ENCODE measurements at places on chromosomes 3 and 15.
A peak's percentile ranks its signal among the peaks of the same experiment; 100 is the strongest.

DNA sequence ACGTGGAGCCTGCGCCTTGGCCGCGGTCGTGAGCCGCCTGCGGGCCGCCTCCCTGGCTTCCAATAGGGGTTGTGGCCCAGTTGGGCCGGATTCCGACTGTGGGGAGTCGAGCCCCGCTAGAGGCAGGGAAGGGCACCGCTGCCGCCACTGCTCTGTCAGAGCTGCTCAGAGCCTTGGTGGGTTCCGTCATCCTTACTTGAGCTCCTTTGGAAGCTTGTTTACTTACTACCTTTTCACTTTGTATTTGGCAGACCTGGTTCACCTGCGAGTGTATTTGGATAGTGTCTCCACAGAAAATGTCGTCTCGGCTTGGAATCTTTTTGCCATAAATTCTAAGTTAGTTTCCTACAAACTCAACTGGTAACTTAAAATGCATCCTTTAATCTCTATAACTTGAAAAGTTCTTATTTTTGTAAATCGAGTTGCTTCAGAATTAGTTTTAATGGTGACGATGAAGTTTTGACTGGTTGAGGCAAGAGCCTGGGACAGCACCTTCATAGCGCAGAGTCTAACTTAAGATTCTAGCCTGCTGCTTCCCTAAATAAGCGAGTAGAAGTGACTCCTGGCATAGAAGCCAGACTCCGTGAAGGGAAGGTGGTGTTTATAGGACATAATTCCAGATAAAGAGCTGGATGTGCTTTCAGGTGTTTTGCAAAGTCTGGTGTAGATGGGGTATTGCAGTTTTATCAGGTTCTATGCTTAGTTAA is 800 bp downstream of the DAG1 start:
- peak; percentile 35 for DNase-seq

- no peak for DNase-seq
These were observed 1.8 kb upstream of the PLA2G4B start for GRCh38 chr15:41836713-41837454.

DNA sequence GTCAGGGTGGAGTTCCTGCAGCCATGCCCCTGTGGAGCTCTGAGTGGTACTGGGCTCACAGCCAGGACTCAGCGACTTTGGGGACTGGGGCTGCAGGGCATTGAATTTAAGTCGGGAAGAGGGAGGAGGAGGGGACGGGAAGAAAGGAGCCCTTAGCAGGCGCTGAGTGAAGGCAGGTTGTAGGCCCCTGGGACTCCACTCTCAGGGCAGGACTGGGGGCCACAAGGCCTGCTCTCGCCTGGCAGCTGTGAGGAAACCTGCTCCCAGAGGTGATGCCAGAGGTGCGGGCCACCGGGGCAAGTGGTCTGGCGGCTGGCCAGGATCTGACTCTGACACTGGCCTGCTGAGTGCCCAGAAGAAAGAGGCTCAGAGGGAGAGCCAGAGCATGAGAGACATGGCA is 73.5 kb downstream of the EPHB3 start:
- DNase-seq = no peak

DNA sequence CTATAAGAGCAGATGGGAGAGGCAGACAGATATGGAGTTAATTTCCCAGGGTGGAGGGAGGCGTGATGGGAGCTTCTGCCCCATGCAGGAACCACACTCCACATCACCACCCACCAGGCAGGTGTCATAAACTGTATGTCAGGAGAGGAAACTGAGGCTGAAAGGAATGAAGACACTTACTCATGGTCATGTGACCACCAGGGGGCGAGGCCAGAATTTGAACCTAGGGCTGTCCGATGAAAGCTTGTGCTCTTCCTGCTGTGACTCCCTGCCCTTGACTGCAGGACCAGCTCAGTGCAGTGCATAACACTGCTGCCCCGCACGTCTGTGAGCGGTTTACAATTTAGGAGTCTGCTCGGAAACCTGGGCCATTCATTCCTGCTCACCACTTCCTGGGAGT is 28.8 kb downstream of the NUP210 start:
- DNase-seq = peak; percentile 31

- no peak for DNase-seq
These were observed 39.3 kb upstream of the USP3 start for GRCh38 chr15:63465104-63465503.

GRCh38 chr3:70963431-70964275 is 619.9 kb downstream of the FOXP1 start:
- DNase-seq = no peak

GRCh38 chr3:29138171-29138570 is 142.7 kb upstream of the RBMS3 start:
- DNase-seq = no peak

DNA sequence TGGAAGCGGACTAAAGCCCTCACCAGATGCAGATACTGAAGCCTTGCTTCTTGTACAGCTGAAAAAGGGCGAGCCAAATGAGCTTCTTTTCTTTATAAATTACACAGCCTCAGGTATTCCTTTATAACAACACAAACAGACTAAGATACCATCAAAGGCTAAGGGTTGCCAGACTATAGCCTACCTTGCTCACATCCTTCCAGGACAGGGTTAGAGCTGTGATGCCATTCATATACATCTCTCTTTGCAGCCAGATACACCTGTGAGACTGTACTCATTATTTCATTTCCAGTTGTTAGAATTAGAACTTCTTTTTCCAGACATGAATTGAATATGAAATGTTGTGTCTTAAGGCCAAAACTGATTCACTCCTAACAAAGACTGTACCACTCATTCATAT is 262.8 kb upstream of the NR2F2 start:
- DNase-seq = no peak

GRCh38 chr3:123421353-123422174 is 27.3 kb downstream of the ADCY5 start:
- DNase-seq = peak; percentile 68

- no peak for DNase-seq
These were observed 130.2 kb downstream of the IQCH start for GRCh38 chr15:67384761-67385160.

Measured in hematopoietic multipotent progenitor cell treated with erythropoietin and hydrocortisone succinate and interleukin-3 and kit ligand, for 4 days (in vitro differentiated cells).